Peyer's patch (tissue), 4 donors: ENCODE measurements at places on chromosomes 2 and 18. TPM values are rescaled to one million over a fixed set of nuclear protein-coding genes. Genes with fewer than 3 reads are reported as not detected.

Gene COLEC11
- total RNA-seq, result 0.70 TPM

Gene MFSD6
- total RNA-seq, result 184 TPM

DNA sequence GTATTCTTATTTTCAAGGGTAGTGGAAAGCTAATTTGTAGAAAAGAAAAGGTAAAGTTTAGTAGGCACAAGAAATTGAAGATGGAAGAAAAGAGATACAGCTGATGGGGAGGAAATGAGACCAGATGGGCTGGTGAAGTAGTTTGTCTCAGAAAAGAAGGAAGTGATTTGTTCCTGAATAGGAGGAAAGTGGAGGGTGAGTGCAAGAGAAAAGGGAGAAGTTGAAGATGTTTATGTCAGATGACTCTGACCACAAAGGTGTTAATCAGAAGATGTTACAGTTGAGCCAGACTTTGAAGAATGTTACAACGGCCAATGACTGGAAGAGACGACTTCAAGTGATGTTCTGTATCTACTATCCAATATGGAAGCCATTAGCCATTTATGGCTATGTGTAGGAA is 21.2 kb downstream of the ZSCAN30 start:
- DNase-seq, result no peak

- no peak for DNase-seq
Measured at GRCh38 chr2:232540441-232541041, 1.0 kb downstream of the CHRNG start.

Gene CYP1B1
- total RNA-seq, result 4.9 TPM

- DNase-seq, result no peak
Measured at GRCh38 chr2:182447863-182448262, 21.0 kb upstream of the PDE1A start.

GRCh38 chr18:74465775-74466174 is 8.7 kb upstream of the DIPK1C start:
- no peak for DNase-seq

DNA sequence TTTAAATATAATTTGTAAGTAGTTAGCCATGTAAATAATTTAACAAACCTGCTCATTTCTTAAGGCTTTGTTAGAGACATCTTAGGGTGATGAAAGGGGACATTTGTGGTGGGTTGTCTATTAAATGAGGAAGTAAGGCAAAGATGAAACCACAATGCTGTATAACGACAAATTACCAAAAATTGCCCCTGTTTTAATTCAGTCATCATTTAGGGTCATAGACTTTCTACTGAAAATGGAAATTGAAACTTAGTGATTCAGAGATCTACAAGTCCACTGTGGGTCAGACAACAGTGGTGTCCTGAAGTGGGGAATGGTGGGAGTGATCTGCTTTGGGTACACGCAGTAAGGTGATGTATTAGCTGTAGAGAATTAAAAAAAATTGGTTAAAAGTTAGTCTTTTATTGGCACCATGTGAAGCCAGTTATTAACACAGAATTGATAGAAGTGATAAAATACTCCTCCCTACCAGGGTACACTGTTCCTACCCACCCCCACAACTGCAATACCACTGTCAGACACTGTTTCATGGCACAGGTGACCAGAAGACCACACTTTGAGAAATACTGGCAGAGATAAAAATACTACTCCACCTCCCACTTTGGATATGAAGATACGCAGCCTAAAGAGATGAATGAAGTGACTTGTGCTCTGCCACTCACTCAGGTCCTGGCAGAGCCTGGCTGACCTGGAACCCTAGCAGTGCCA is 13.4 kb downstream of the CERS6 start:
- no peak for DNase-seq

DNA sequence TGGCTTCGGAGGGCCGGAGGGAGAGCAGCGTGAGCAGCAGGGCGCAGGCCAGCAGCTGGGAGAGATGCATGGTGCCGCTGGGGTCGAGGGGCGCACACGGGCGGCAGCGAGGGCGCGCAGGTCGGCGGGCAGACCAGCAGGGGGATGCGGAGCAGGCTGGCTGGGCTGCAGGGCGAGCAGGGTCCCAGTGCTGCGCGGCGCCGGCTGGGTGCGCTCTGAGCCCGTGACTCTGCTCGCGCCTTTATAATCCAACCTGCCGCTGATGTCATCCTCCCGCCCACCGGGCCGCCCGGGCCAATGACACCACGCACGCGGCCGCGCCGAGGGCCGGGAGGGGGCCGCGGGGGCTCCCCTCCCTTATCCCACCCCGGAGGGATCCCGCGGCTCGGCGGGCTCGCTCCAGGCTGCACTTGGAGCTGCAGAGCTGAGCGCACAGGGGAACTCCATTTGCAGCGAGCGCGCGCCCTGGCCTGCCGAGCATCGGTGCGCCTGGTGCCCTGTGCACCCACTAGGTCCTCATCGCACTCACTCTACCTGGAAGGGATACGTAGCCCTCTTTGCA is at the start of gene NPPC:
Gene NPPC, minus strand, starts transcription at position 217 of the 562 bp plus-strand sequence. Its CDS starts 147 bp downstream, at position 70.
- DNase-seq, result peak; percentile 43

Gene RAX
- total RNA-seq, result not detected

- no peak for DNase-seq
Measured at GRCh38 chr2:85278361-85278760, 49.4 kb downstream of the TGOLN2 start.

DNA sequence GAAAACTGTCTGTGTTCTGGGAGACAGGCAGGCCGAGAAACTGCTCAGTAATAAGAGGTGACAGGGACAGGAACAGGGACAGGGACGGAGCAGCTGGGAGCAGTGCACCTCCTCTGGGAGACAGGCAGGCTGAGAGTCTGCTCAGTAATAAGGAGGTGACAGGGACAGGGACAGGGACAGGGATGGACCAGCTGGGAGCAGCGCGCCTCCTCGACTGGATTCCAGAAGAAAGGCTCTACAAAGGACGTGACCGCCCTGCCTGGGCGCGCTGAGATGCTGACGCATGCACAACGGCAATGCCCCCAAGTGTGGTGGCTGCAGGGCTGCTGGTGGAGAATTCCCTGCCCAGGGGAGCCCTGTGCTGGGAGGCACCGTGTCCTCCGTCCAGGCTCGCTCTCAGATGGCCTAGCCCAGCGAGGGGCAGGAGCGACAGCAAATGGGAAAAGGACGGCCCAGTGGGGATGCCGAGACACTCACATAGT is 44.2 kb upstream of the PXDN start:
- DNase-seq, result no peak

DNA sequence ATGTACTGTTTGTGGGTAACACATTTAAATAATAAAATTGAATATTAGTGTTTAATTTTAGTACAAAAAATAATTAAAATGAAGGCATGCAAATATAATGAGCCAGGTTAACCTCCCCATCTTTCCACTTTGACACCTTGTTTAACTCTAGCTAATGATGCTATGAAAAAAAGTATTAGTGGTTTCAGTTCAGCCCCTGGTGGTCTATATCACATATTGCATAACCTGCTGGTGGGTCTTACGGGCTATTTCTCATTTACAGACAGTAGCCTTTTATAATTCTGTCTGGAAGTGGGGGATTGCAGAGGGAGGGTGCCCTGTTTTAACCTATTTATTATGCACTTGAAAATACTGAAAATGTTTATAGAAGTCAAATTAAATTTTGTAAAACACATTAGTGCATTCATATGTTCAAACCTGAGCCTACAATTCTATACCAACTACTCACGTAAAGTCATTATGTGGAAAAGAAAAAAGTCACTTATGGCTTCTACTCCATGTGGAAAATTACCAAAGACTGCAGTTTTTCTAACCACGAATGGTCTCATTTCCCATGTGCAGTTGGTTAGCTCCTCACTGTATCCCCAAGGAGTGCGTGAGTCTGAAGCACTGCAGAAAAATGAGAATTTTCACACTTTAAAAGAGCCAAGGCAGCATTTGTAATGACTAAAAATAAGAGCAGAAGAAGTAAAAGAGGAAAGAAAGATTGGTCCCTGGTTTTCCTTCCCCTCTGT is 381.0 kb downstream of the MTX2 start:
- DNase-seq, result no peak

- DNase-seq, result no peak
Measured at GRCh38 chr18:46821856-46822711, 65.2 kb upstream of the ST8SIA5 start.

GRCh38 chr2:174764280-174765255 is at the start of gene CHRNA1:
CHRNA1 (minus strand) TSS chr2:174764472; CDS start chr2:174764394, 78 bp downstream.
- DNase-seq, result no peak

Gene SCN7A
- 3.4 TPM for total RNA-seq

- DNase-seq, result no peak
Measured at GRCh38 chr18:58784601-58785137, 80.0 kb upstream of the ZNF532 start.

DNA sequence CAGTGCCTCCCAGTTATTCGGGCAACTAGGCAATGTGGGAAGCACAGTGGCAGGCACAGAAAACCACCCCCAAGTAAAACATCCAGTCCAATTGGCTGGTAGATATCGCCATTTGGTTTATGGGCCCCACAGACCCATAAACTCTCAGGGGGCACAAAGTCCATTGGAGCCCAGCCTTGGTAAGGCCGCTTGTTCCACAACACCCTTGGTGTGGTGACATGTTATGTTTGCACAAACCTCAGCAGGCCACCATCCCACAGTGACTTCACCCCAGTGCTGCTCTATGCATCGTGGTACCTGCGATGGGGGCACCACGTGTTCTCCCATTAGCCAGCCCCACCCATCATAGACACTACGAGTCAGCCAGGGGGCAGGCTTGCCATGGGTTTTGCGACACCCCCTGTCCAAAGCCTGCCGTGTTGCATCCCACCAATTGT is 18.5 kb downstream of the PHOSPHO2 start:
- DNase-seq, result no peak

DNA sequence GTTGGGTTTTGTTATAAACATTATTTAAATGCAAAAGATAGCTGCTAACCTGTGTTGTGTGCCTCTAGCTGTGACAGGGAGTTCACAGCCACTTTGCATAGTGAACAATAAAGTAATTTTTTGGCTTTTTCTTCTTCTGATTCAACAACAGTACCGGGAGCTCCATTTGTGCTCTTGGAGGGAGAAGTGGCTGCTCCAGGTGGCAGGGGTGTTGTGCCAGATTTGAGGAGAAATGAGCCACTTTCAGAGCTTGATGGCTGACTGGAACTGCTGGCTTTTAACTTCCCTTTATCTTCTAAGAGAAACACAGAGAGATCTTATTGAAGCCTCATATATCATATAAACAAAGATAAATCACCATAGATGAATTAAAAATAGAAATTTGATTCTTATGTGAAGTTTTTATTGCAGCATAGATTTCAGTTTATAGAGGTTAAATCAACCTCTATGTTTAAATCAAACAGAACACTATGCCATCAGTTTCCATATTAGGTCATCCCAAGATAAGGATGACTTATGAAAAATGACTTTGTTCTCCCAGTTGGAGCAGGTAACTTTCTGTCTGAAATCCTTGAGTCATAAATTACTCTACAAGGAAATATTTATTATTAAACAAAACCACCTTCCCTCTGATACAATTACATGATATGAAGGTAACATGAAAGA is 182.0 kb upstream of the SESTD1 start:
- no peak for DNase-seq

GRCh38 chr2:149353421-149353820 is 23.0 kb downstream of the LYPD6 start:
- DNase-seq, result no peak

Gene LGALSL
- total RNA-seq, result 22.8 TPM

DNA sequence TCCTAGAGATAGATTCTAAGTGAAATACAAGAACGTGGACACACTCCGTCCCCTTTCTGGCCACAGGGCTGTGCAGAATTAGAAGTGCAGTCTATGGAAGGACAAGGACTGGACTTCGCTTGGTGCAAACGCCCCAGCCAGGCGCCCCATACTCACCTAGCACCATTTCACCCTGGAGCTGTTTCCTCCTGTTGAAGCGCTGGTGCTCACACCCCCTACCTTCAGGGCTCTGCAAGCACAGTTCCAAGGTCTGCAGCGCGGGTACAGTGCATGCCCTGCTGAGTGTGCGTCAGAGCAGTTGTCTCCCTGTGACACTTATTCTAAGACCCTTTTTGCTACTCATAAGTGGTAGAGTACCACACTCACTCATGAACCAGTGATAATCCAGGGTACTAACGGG is 3.0 kb downstream of the HPCAL1 start:
- DNase-seq, result peak; percentile 25

- no peak for DNase-seq
Measured at GRCh38 chr18:3758531-3758930, 308.6 kb downstream of the TGIF1 start.
